Dermis blood vessel endothelial cell (primary cell): ENCODE measurements at places on chromosomes 7 and 10. TPM values are rescaled to one million over a fixed set of nuclear protein-coding genes. Genes with fewer than 3 reads are reported as not detected.

DNA sequence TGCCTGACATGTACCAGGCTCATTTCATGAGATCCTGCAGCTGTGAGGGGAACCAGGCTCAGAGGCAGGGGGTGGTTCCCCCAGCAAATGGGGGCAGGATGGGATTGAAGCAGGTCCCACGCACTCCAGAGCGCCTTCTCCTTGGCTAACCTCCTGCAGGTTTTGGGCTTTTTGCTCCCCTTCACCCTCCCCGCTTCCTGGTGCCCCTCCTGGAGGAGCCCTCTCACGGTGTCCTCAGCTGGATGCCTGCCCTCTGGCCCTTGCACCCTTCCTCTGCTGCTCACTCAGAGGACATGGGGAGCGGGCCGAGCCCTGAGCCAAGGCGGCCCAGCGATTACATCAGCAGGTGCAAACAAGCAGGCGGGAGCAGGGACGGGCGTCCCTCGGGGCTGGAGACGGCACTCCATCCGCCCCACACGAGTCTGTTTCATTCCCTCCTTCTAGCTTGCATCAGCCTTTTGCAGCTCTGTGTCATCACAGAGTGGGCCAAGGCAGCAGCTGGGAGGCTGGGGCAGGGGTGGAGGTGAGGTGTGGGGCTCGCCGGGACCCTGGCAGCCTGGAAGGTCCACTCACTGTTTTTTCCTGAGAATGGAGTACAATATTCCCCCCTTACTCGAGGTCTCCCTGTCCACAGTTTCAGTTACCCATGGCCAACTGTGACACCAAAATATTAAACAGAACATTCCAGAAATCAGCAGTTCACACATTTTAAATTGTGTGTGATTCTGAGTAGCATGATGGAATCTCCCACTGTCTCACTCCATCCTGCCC, 52.7 kb upstream of the SLC29A3 start:
- DNase-seq = no peak

DNA sequence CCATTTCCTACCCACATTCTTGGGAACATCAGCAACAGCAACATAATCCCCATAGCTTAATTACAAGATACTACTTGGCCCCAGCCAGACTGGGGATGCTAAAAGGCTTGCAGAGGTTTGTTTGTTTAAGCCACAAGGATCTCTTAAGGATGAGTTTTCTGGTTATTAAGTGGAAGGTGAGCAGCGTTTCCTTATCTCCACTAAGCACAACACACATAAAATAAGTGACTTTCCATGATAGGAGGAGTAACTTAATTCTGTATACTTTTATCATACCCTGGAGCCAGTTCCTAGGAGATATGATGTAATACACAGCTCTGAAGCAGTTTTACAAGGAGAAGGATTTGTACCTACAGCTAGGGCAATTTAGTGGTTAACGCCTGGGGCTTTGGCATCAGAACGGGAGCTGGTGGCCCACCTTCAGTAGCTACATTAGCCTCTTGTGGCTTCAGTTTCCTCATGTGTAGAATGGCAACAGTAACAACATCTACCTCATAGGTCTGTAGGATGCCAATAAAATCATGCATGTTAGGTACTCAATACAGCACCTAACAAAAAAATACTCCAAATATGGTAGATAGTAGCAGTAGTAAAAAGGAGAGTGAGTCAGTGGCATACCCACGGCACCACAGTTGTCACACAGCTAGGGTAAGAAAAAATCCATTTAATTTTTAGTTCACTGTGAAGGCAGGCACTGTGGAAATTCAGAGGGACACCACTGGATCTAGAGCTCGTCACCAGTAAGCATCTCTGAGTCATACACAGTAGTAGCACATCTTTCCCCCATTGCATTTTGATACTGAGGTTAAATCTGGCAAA, 55.2 kb downstream of the DOCK4 start:
- DNase-seq = no peak

DNA sequence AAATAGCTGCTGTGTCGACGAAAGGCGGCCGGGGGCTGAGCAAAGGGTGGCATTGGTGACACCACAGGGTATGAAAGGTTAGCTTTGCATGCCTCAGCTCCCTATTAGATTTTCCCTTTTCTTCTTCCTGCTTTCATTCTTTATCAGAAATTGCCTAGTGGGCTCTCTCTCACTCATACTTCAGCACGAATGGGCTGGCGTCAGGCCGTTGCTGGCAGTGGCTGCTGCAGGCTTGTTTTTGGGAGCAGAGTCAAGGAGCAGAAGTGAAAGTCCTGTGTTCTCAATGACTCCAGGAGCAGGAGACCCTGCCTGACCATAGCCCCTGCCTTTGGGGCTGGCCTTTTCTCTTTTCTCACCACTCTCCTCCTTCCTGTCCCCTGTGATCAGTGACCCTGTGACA, 318.0 kb downstream of the PLXNA4 start:
- no peak for DNase-seq

- peak; percentile 99 for DNase-seq
Observed at GRCh38 chr10:74589226-74589673, 237.2 kb upstream of the KAT6B start.

- DNase-seq = no peak
Observed at GRCh38 chr7:119594956-119595355, 678.0 kb upstream of the KCND2 start.

GRCh38 chr10:87072449-87072848, 22.2 kb downstream of the GLUD1 start:
- no peak for DNase-seq

Gene DRGX
- total RNA-seq = not detected in 2 replicates

Gene WDR86
- not detected in 2 replicates for total RNA-seq

Gene LBX1
- total RNA-seq = not detected in 2 replicates

Gene CYP2C19
- total RNA-seq = not detected in 2 replicates

Gene MORN4
- 0.98 and 3.6 TPM in 2 replicates for total RNA-seq
